NCI-H1417 (cell line): ENCODE measurements at places on chromosomes 7 and 10.

- DNase-seq = no peak
Observed at GRCh38 chr7:105002-105401, 87.4 kb upstream of the FAM20C start.

DNA sequence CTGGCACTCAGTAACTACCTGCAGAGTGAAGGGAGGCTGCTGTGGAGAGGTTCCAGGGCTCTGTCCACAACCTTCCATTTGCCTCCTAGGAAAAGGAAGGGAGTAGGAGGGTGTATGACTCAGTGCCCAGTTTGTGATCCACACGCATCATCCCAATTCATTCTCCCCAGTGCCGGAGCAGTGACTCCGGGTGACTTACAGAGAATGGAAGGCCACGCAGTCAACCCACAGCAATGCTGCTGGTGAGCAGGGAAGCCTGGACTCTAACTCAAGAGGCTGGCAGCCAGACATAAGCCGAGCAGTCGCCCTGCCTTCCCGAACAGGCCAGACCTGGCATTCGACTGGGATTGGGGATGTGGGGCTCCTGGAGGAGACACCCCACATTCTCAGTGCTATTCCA is 139.9 kb downstream of the SH3PXD2A start:
- DNase-seq = no peak

- DNase-seq = no peak
Observed at GRCh38 chr10:78305311-78305710, 271.6 kb downstream of the RPS24 start.

- no peak for DNase-seq
Observed at GRCh38 chr7:47905076-47905920, 43.0 kb downstream of the PKD1L1 start.

DNA sequence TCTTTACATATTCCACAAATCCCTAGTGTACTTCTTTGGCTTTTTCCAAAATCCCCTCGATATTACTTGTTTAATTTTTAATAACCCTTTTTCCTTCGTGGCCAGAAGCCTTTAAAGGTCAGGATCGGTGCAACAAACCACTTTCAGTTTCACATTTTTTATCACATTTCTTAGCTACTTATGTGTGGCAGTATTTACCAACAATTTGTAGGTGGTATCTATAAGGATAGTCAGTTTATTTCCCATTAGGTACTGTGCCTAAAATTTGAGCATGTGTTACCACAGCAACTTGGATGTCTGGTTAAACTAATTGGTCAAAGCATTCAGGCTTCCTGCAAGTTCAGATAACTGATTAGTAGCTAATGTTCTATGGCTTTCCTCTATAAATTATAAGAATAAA is 104.9 kb downstream of the CDK14 start:
- DNase-seq = no peak

GRCh38 chr7:74405899-74406512 is 47.7 kb upstream of the GTF2IRD1 start:
- no peak for DNase-seq

DNA sequence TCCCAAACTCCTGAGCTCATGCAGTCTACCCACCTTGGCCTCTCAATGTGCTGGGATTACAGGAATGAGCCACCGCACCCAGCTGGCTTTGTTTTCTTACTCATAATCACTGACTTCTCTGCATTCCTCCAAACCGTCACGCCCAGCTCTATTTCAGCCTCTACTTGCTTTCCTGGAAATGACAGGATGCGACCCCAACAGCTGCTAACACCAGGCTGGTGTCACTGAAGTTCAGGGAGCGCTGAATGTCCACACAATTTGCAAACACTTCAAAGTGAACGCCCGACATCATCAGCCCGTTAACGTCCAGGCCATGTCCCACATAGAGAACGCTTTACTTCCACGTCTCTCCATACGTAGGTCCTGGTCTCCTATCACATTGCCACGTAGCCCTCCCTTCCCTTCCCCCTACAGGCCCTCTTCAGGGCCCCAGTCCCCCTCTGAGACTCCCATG is 12.8 kb upstream of the PROSER2 start:
- DNase-seq = peak; percentile 25

DNA sequence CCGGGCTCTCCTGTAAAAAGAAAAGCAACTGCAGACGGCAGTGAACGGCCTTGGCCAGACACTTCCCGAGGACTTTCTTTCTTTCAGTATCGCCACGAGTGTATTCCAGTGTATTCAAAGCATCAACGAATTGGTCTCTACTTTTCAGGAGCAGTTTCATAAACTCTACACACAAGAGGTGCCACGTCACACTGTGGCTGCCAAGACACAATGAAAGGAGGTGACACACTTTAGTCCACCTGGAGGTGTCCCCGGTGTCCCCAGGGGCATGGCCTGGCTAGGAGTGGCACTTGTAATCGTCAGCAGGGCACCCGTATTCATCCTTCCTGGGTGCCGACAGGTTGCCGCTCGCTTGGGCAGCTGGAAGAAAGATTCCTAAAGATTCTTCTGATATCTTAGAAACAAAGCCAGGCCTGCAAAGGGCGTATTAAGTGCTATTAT is 5.0 kb downstream of the TNS3 start:
- DNase-seq = no peak

DNA sequence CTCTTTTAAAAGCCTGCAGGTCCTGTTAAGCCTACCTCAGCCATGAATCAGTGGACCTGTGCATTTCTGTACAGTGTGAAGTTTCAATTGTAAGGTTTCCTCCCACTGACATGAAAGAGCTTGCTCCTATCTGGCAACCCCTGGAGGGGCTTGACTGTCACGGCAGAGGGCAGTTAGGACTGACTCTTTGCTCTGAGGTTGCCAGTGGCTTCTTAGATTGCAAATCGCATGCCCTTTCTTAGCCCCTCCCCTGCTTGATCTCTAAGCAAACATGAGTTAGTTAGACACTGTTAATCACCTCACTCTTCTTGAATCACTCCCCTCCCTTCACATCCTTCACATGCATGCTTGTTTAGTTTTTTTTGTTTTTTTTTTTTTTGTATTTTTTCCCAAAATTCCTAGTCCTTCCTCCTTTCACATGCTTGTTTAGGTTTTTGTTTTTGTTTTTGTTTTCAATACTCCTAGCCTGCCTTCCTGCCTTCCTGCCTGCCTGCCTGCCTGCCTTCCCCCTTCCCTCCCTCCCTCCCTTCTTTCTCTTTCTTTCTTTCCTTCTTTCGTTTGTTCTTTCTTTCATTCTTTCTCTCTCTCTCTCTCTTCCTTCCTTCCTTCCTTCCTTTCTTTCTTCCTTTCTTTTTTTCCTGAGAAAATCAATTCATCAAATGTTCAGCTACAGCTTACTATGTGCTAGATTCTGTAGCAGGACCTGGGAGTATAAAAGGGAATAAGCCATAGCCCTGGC is 6.0 kb upstream of the HIPK2 start:
- DNase-seq = peak; percentile 64

DNA sequence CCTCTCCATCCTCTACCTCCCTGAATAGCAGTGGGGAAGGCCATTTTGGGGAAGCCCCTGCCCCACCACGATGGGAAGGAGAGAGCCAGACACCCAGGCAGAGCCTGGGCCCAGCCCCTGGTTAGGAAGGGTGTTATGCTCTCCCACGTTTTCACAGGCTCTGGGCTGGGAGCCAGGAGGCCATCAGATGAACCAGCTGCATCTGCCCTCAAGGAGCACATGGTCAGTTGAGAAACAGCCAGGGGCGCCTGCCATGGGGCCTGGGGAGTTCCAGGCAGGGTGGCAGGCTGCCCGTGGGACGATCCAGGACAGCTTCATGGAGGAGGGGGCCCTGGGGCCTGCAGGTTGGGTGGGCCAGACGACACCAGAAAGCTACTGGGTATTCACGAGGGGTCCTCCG is 47.5 kb downstream of the CAMK2B start:
- DNase-seq = no peak

DNA sequence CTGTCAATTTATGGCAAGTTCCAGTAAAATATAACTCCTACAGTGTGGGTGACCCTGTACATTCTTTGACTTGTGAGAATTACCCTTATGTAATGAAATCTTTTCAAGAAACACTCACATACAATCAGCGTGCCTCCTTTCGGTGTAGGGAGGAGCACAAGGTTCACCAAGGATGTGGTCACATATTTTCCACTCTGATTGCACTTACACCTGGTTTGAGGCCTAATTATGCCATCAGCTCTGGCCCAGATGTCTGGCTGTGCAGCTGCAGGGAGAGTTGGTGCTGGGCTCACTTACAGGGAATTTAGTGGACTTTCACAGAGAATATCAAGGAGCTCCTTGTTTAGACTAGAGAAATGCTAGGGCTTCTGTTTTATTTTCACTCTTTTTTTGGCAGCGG is 146.0 kb upstream of the STEAP4 start:
- DNase-seq = peak; percentile 72

DNA sequence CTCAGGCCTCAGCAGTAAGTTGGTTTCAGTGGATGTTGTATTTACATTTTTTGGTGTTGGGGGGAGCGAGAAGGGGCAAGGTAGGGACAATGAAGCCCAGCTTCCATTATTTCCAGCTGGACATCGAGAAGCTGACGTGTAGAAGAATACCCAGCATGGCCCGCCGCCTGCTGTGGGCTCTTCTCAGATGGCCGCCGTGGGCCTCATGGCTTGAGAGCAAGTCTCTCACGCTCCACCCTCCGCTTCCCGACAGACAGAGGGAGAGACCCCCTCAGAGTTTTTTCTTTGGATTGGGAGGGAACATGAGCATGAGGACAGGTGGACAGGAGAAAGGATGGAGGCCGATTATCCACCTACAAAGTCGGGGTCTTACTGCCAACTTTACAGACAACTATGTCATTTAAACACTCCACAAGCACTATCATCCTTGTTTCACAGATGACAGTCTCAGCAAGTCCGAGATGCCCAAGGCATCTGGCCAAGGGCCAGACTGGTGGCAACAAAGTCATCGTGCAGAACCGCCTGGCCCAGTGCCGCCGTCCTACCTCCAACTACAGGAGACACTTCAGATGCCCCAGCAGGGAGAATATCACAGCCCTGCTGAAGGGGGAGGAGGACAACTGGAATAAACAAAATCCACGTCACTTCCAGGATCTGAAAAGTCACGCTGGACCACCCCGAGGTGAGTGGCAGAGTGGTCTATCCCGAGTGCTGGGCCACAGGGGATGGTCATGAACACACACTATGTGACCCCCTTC is 195.9 kb downstream of the DIP2C start:
- no peak for DNase-seq

GRCh38 chr7:138491612-138492386 is 31.7 kb downstream of the TRIM24 start:
- DNase-seq = no peak

- no peak for DNase-seq
Observed at GRCh38 chr7:101377189-101377736, 14.6 kb downstream of the COL26A1 start.

GRCh38 chr7:16753932-16754855 is 639 bp downstream of the TSPAN13 start:
- DNase-seq = peak; percentile 95

DNA sequence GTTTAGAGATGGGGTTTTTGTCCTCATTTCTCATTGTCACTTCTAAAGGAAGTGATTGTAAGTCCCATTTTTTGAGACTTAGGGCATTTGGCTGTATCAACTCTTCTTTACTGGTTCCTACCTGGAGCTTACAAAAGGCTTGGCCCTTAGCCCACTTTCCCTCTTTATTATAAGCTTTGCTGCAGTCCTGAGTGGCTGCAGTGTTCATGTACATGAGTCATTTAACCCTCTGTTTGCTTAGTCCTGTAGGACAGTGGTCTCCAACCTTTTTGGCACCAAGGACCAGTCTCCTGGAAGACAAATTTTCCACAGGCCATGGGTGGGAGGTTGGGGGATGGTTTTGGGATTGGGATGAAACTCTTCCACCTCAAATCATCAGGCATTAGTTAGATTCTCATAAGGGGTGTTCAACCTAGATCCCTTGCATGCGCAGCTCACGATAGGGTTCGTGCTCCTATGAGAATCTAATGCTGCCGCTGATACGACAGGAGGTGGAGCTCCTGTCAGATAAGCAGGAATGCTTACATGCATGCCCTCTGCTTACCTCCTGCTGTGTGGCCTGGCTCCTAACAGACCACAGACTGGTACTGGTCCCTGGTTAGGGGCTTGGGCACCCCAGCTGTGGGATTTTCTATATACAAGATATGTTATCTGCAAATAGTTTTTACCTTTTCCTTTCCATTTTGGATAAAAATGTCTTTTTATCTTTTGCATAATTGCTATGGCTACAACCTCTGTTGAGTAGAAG is 99.7 kb downstream of the CCSER2 start:
- DNase-seq = no peak

DNA sequence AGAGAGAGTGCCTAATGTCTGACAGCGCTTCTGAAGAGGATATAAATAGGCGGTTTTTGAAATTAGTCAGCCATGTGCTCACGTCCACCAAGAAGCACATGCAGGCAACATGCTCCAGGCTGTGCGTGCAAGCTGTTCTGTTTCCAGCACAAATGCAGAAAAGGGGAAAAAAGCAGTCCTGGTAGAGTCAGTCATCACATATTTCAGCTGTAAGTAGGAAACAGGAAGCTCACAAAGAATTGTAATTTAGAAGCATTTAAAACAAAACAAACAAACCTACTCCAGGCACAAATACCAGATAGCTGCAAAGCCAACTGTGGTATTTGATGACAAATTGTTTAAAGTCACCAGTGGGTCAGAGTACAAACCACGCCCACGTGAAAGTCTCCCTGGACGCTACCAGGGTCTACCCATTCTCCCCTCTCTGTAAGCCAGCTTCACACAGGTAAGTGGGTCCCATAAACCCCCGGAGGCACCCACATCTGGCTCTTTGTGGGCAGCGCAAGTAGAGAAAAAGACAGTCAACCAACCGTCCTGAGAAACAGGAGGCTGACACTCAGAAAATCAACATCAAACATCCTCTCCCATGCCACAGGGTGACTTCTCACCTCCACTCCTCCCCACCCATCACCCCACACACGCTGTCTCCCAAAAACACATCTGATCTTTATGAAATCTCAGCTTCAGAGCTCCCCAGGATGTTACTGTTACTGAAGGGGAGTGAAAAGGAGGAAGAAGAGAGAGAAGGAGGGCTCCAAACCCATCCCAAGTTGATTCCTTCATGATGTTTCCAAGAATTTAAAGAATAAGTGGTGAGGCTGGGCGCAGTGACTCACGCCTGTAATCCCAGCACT is 186.4 kb downstream of the FAM107B start:
- DNase-seq = no peak

- peak; percentile 50 for DNase-seq
Observed at GRCh38 chr7:132240262-132240661, 336.0 kb downstream of the PLXNA4 start.

DNA sequence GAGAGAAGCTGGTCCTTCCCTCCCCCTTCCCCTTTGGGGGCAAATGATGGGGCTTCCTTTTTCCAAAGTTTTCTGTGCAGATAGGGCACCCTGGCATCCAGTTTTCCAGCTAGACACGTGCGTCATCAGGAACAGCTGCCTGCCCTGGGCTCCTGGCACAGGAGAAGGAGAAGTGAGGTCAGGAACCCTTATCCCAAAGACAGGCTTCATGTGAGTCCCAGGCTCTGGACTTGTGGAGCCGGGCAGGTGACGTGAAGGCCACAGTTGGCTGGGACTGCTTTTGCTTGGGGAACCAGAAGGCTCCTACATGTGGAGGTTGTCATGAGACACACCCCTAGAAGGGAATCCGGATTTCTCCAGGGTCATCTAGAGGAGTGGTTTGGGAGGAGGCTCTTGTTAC is 66.5 kb downstream of the RBM20 start:
- DNase-seq = no peak

DNA sequence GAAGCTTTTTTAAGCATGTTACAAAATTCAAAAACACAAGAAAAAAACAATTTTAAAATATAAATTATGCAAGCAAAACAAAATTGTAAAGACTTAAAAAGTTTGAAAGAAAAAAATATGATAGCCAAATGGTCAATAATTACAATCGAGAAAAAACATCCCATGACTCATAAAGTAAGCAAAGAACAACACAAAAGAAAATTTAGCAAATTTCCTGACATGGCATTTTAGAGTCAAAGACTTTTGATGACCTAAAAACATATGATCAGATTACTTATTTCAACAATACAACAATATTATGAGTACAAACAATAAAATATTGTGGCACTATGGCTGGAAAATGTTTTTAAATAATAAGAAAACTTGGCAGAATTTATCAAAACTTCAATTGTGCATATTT is 312.1 kb upstream of the MEOX2 start:
- DNase-seq = no peak
